KBM-7 (cell line): ENCODE measurements at places on chromosomes 13 and 19.

- DNase-seq, result no peak
Measured at GRCh38 chr13:66781241-66781640, 448.9 kb downstream of the PCDH9 start.

GRCh38 chr19:13072188-13072908, 30.3 kb downstream of the LYL1 start:
- no peak for DNase-seq

DNA sequence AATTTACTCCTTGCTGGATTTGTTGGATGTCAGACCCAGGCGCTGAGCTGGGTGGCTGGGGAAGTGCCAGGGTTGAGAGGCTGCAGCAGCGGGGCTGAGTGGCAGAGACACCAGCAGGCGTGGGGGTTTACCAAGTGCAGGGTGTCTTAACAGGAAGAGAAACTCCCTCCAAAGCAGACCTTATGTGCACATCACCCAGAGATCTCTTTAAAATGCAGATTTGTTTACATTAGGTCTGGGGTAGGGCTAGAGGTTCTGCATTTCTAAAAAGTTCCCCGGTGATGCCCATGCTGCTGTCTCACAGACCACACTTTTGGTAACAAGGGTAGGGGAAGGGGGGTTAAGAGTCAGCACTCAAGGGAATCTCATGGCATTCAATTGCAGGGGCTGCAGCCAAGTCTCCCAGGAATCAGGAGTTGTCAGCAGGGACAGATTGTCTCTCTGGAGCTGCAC, 80.7 kb upstream of the OLFM4 start:
- DNase-seq, result no peak

DNA sequence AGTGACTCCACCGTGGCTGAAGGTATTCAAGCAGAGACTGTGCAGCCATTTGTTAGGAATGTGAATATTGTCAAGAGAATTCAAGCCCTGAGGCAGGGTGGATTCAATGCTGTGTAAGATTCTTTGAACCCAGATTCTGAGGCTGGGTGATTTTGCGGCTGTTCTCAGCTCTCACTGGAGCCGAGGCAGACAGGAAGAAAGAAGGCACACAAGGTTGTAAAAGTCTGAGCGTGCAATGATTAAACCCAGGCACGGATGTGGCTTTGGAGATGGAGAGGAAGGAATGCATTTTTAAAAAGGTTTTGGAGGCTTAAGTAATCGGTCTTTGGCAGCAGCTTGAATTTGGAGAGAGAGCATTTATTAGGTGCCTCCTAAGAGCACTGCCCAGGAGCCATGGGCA, 187.9 kb downstream of the KATNAL1 start:
- DNase-seq, result peak; percentile 79

GRCh38 chr13:50951366-50951765, 41.8 kb downstream of the RNASEH2B start:
- DNase-seq, result no peak

DNA sequence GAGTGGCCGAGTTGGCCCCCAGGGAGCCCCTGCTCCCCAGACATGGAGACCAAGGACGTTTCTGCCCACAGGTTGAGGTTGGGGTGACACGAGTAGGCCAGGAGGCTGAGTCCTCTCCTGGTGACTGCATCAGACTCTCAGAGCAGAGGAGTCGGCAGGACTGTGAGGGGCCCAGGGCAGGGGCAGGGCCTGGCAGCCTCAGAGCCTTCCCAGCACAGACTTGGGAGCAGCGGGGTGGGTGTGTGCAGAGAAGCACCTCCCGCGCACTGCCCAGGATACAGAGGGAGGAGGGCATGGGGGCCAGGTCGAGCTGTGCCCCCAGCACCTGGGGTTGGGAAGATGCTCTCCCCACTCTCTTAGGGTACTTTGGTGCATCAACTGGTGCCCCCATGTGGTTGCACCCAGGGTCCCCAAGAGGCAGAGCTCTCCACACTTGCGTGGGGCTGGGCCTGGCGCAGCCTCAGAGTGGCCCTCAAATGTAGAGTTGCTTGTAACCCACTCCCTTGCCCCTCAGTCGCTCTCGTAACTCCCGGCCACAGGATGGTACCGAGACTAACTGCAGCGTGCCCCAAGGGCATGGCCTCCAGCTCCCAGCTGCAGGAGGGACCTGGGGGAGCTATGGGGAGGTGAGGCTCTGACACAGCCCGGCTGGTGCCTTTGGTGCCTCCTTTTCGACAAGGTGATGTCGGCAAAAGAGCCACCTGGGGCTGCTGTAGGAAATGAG, 15.9 kb downstream of the TSSK6 start:
- no peak for DNase-seq
